ENCODE measurements at places on chromosomes 1 and 21.

- peak; percentile 13 for DNase-seq
Measured at GRCh38 chr21:27812279-27812678, 845.4 kb upstream of the ADAMTS5 start.

- no peak for DNase-seq
Measured at GRCh38 chr1:214853340-214853739, 229.2 kb upstream of the KCNK2 start.

DNA sequence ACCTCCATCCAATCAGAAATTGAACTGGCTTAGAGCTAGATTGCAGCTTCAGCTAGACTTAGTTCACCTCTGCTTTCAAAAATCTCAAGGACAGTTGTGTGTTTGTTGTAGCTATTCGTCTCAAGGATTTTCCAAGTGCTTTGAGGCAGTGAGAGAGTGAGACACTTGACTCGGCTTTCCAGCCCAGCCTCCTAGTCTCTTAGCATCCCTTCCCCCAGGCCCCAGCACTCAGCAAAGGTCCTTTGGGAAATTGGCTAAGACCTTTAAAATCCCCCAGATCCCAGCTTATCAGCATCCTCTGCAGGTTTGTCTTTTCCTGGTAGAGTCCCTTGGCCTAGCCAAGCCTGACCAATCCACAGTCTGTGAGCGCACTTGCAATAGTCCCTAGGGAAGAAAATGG, 47.9 kb upstream of the PROX1 start:
- DNase-seq: no peak

DNA sequence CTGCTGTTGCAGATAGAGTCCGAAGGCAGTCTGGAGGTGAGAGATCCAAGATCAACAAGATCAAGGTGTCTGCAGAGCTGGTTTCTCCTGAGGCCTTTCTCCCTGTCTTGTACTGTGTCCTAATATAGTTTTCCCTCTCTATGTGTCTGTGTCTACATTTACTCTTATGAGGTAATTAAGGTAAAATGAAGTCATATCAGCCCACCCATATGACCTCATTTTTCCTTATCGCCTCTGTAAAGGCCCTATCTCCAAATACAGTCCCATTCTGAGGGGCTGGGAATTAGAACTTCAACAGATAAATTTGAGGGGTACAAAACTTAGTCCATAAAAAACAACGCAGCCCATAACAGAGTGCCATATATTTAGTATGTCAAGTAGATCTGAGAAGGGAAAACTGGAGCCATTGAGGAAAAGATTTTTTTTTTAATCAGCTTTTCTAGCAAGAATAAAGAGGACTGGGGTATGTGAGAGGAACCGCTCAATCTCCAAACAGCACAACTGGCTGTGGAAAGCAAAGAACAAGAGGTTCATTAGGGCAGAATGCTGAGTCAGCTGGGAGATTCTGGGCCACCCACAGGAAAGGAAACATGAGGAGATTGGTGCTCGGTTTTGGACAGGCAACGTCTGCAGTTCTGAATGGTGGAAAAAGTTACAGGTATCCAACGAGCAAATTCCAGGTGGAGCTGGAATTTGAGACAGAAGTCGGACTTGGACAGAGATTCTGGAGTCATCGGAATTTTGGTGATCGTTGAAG, 65.7 kb downstream of the MAP3K21 start:
- no peak for DNase-seq

DNA sequence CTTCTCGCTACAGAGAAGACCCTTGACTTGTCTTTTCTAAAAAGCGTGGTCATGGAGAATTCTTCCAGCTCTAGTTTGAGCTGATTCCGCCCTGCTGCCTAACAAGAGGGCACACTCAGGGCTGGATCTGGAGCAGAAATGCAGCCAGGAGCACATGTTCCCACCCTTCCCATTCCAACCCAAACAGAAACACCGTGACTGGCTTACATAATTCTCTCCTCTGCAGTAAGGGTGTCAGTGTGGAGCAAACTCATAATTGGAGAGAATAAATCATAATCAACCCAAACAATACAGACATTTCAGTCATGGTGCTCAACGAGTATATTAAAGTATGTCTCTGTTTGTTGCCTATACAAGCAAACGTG, 34.5 kb downstream of the CTNNBIP1 start:
- DNase-seq: no peak

GRCh38 chr1:152143150-152143887, 15.7 kb downstream of the RPTN start:
- no peak for DNase-seq

DNA sequence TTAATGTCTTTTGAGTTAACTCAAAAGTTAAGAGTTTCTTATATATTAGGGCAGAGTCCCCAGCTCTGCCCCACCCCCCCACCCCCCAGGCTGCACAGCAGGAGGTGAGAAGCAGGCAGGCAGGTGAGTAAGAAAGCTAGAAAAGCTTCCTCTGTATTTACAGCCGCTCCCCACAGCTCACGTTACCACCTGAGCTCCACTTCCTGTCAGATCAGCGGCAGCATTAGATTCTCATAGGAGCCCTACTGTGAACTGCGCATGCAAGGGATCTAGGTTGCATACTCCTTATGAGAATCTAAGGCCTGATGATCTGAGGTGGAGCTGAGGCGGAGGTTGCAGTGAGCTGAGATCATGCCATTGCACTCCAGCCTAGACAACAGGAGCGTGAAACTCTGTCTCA, 81.9 kb downstream of the SIM2 start:
- no peak for DNase-seq

DNA sequence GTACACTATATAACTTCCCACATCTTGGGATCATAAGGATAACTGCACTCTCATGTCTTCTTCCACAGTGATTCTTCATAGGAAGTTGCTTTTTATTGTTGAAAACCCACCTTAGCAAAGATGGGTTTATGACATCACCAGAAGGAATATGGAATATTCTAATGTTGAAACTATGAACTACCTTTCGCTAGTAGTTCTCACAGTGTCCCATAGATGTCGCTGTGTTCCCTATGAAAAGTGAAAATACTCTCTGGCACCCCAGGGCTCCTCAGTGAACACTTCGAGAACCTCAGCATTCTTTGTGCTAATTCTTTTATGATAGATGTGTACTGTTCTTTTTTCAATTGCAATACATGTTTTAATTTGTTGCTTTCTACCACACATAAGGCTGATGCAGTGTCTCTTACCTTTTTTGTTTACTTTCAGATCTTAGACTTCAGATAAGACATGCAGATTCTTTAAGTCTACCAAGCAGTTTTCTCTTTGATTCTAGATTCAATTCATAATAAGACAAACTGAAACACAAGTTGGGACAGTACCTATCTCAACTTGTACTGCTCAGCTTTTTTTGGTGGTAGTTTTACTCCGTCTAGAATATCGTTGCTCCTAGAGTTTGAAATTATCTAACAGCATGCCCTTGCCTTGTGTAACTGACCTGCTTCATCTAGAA, 90.8 kb downstream of the GTF2B start:
- DNase-seq: peak; percentile 60

- no peak for DNase-seq
Measured at GRCh38 chr1:59480188-59480888, 183.4 kb downstream of the FGGY start.

DNA sequence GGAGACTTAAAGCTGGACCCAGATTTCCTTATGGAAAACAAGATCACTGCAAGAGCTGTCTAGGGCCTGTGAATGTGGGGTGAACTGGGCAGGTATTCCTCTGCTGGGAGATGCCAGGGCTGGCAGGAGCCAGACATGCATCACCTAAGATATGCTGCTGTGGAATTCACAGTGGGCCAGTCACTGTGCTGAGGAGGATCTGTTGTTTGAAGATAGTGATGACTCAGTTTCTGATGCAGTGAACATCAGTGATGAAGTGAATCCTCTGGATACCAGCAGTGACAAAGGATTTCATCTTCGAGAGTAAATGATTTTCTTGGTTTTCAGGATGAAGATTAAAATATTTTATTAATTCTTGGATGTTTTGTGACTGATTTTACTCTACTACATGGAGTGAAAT, 29.9 kb upstream of the CAMSAP2 start:
- no peak for DNase-seq

- DNase-seq: peak; percentile 57
Measured at GRCh38 chr1:6831366-6831765, 46.1 kb downstream of the CAMTA1 start.

DNA sequence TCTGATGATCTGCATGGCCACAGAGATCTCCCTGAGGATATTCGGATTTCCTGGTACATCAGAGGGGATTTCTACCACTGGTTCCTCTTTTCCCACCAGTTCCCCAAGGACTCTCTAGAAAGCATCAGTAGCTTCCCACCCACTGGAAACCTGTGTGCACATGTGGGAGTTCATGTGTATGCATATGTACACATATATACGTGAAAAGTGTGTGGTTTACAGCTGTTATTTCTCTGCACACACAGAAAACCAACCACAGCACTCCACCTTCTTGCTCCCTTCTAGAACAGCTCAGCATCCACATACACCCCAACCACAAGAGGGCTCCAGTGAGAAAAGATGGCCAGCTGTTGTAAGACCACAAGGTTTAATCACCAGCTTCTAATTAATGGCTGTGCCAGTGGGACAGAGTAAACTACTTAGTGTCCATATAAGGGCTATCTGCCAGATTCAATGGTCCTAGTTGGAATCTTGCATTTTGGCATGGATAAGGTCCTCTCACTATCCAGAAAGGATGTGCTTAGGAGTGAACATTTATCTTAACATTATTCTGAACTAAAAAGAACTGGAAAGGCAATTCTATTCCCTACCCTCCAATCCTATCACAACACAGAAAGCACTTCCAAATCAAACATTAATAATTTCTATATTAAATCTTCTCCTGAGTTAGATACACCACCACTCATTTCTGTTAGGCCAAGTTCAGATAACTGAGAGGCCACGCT, 24.1 kb downstream of the GPR3 start:
- peak; percentile 71 for DNase-seq

DNA sequence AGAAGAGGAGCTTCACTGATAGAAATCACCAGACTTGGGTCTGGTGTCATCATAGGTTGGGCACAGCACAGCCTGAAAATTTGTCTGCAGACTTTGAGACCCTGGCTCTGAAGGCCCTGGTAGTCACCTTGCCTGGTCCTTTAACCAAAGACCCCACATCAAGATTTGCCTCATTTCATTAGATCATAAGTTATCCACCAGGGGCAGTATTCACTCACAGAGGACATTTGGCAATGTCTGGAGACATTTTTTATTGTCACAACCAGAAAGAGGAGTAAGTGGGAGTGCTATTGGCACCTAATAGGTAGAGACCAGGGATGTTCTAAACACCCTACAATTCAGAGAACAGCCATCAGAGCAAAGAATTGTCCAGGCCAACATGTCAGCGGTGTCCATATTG, 22.1 kb upstream of the PAX7 start:
- DNase-seq: no peak

- DNase-seq: no peak
Measured at GRCh38 chr21:39638281-39638680, 25.5 kb downstream of the B3GALT5 start.

DNA sequence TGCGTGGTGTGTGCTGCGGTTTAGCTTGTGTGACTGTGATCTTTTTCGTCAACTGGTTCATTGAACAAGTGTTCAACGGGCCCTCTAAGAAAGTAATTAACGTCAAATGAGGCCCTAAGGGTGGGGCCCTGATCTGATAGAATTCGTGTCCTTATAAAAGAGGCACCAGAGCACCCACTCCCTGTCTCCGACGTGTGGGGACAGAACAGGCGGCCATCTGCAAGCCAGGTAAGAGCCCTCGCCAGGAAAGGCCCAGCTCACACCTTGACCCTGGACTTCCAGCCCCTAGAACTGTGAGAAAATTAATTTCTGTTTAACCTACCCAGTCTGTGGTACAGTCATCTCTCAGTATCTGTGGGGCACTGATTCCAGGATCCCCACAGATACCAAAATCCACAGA, 20.4 kb upstream of the SAMD11 start:
- no peak for DNase-seq

- no peak for DNase-seq
Measured at GRCh38 chr21:38524168-38525153, 26.2 kb upstream of the ERG start.

DNA sequence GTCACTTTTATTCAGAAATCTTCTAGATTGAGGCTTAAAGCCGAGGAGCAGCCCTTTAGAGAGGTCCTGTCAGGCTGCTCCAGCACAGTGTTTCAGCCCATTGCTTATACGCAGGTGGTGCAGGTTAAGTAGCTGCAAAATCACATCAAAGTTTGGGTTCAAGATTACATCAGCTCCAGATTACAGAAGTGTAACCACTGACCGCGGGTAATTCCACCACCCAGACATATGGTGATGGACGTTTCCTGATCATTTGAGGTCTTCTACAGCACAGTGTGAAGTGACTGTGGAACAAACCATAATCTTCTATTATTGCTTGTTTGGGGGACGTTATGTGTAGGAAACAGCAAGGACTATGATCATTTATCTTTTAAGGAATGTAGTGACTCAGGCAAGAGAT, 11.8 kb downstream of the C1orf115 start:
- DNase-seq: no peak

- no peak for DNase-seq
Measured at GRCh38 chr1:198597690-198598430, 41.0 kb upstream of the PTPRC start.

DNA sequence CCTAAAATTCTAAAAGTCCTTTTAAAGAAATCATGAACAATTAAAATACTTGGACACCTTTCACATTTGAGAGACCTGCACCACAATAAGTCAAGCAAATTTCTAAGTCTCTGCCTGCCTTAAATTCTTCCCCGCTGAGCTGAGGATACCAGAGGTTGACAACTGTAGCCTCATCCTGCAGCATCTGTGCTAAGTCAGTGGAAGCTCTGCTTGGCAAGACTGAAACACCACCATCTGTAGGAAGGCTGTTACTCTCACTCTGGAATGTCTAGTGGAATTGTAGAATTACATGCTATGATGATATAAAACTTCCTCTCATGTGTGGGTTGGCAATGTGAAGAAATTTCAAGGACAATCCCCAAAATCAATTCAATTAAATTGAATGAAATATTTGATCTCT, 1756.5 kb downstream of the NCAM2 start:
- DNase-seq: no peak

- peak; percentile 58 for DNase-seq
Measured at GRCh38 chr21:28781602-28782276, 210.9 kb downstream of the LTN1 start.

GRCh38 chr1:210771131-210771530, 362.8 kb downstream of the KCNH1 start:
- DNase-seq: no peak

- DNase-seq: no peak
Measured at GRCh38 chr1:230208619-230209261, 141.7 kb downstream of the GALNT2 start.

DNA sequence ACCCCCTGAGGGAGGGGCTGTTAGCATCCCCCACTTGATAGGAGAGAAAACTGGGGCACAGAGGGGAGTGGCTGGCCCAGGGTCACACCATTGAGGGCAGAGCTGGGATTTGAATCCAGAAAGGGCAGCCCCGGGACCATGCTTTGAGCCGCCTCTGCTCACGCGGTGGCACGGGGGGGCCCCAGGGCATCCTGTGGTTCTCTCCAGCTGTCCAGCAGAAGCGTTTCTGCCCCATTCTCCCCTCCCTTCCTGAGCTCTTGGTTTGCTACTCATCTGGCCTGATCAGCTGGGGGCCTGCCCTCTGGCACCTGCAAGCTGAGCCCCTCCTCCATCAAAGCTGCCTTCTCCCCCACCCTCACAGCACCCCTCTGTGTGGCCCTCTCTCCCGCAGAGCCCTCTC, 37.5 kb downstream of the FBXO2 start:
- DNase-seq: no peak
